MG63 (cell line): ENCODE measurements at places on chromosomes 2 and 18. TPM values are rescaled to one million over a fixed set of nuclear protein-coding genes. Genes with fewer than 3 reads are reported as not detected.

GRCh38 chr2:209988010-209988409, 14.4 kb upstream of the RPE start:
- no peak for DNase-seq

GRCh38 chr2:169999054-169999453, 171.8 kb downstream of the UBR3 start:
- no peak for DNase-seq

DNA sequence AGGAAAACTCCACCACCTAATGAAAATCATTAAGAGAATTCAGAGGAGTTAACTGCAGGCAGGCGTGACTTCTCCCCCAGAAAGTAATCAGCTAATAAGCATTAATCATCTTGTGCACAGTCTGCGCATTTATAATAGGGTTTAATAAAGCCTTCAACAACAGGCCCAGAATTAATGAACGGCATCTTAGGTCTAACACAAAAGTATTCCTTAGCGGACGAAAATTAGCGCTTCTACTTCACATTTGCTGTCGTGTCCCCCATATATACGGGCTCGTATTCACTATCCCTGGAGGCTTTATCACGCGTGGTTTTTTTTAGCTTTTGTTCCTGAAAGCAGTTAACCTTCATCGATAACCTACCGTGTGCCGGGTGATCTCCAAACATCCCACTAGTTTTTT, 1.8 kb downstream of the ATP8B1 start:
- no peak for DNase-seq

GRCh38 chr2:28576714-28577113, 80.9 kb downstream of the PLB1 start:
- no peak for DNase-seq

ACADL gene
- total RNA-seq: not detected in 2 replicates
